ENCODE measurements at places on chromosomes 13 and 19. TPM values are rescaled to one million over a fixed set of nuclear protein-coding genes. Genes with fewer than 3 reads are reported as not detected.

Gene FAM124A
- polyA plus RNA-seq: 5.2 TPM

Gene CCDC70
- polyA plus RNA-seq: not detected

GRCh38 chr19:17309965-17310461 lies 650 bp downstream of the DDA1 start:
- no peak for DNase-seq

Gene PSG7
- polyA plus RNA-seq: not detected

GRCh38 chr19:29505097-29505824 lies 20.5 kb upstream of the VSTM2B start:
- DNase-seq: no peak

DNA sequence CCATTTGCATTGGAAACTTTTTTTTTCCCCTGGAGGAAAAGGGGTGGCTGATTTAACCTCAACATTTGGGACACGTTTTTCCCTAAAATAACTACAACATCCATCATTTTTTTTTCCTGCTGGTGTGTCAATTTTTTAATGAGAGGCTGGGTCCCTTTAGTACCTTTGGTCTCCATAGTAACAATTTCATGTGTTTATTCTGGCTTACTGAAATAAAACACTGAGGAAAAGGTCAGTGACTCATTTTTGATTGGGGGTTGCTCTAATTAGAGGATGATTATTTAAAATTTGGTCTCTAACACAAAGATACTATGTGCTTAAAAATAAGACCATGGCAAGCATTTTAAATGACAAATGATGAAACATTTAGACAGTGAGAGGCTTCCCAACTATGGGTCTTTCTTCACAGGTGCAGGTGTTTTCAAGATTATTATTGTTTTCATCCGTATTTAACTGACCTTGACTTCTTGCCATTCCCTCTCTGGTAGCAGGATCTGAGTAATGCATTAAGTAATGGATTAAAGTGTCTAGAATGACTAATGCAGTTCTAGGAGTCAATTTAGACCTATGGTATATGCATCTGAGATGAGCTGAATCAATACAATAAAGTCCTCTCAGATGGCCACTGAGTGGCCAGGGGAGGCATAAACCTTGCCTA lies 406.4 kb downstream of the KCNRG start:
- DNase-seq: no peak

DNA sequence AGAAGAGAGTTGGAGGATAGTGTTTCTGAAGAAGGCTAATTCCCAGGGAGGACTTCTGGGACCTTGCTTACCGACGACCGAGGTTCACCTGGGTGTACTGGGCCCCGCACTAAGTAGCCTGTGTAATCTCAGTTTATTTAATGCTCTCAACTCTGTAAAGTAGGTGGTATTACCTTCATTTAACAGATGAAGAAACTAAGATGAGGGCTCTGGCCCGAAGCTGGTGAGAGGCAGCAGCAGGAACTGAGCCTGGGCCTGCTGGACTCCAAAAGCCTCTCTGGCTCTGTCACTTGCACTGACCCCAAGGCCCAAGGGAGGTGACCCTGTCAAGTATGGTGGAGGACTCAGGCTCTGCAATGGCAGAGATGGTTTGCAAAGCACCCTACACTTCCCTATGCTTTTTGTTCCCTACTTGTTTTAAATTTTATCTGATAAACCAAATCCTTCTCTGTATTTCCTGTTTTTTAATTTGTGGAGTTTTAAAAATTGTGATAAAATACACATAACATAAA lies 50.6 kb downstream of the GGACT start:
- no peak for DNase-seq

DNA sequence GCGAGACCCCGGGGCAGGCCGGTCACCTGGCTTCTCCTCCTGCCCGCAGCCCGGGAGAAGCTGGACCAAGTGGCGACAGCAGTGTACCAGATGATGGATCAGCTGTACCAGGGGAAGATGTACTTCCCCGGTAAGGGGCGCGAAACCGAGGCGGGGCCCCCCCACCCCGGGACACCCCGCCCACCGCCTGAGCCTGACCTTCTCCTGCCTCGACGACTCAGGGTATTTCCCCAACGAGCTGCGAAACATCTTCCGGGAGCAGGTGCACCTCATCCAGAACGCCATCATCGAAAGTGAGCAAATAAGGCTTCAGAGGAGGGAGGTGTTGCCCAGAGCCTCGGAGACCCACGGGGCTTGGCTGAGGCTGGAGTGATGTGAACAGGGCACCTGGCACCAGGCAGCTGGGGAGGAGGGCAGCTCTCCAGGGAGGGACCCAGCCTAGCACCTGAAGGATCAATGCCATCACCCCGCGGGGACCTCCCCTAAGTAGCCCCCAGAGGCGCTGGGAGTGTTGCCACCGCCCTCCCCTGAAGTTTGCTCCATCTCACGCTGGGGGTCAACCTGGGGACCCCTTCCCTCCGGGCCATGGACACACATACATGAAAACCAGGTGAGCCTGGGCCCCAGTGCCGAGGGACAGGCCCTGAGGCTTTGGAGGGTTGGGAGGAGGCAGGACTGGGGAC lies 629 bp downstream of the IZUMO4 start:
- no peak for DNase-seq
